Ureter (tissue), 1 donor: ENCODE measurements at places on chromosomes 16 and 17. TPM values are rescaled to one million over a fixed set of nuclear protein-coding genes. Genes with fewer than 3 reads are reported as not detected.

DNA sequence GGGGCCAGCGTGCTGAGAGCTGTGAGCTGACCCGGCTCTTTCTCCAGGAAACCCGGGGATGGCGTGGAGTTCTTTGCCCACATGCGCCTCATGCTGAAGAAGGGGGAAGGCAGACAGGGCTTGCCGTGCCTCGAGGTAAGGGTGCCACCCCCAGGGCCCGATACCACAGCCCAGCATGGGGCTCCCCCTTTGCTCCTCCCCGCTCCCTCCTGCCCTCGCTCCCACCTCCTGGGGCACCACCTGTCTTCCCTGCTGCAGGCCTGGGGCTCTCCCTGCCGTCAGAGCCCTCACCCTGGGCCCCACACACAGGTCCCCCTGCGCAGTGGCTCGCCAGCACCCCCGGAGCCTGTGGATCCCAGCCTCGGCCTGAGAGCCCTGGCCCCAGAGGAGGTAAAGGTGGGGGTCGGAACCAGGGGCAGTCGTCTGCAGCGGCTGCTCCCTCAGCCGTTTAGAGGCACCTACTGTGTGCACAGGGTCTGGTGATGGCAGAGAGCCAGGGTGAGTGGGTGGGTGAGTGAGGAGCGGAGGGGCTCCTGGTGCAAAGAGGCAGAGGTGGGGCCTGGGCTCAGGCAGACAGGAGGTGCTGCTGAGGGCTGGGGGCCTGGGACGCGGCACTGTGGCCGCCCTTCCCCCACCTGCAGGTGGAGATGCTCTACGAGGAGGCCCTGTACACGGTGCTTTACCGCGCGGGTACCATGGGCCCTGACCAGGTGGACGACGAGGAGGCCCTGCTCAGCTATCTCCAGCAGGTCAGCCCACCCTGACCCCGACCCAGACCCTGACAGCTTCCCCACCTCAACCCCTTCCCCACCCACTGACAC is 5.6 kb downstream of the BAIAP3 start:
- no peak for DNase-seq

DNA sequence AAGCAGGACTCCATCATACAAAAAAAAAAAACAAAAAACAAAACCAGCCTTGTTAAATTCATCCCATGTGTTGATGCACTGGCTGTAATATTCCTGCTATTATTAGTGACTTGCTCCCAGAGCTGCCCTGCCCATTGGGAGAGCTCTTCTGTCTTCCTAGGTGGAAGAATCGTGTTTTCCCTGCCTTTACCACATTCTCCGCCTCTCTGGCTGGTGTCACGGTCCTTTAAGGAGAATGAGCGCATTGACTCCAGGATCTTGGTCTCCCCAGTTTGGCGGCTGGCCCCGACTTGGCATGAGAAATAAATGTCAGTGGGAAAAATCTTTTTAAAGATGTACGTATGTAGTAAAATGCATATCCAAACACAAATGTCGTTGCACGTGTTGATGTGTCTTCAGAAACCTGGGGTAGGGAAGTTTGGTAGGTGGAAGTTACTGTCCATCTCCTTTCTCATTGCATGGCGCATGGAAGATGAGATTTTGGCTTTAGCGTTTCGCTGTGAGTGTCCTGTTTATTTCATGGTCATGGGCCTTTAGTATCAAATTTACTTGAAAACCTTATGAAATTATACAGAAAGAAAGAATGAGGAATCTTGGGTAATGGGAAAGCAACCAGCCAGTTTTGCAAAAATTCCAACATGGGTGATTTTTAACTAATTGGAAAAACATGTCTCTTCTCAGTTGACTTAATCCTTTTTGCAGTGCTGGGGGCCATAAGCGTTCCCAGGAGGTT is 15.5 kb downstream of the RMI2 start:
- no peak for DNase-seq

- no peak for DNase-seq
These were observed 50.6 kb upstream of the TANGO6 start for GRCh38 chr16:68792465-68793324.

DNA sequence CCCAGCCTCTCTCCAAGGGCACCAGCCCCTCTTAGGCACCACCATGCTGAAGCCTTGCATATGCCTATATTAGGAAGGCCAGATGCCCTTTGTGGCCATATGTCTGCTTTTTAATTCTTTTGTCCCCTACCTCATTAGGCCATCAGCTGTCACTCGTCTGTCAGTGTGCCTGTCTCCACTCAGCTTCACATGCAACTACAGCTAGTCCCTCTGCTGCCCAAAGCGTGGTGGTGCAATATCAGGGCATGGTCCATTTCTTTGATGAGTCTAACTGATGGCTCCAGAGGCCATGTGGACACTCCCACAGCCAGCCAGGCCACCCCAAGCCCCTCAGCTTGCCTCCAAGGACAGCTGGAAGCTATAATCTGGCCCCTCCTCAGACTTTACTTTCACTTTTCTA is 36.3 kb downstream of the MYO18A start:
- DNase-seq = no peak

DNA sequence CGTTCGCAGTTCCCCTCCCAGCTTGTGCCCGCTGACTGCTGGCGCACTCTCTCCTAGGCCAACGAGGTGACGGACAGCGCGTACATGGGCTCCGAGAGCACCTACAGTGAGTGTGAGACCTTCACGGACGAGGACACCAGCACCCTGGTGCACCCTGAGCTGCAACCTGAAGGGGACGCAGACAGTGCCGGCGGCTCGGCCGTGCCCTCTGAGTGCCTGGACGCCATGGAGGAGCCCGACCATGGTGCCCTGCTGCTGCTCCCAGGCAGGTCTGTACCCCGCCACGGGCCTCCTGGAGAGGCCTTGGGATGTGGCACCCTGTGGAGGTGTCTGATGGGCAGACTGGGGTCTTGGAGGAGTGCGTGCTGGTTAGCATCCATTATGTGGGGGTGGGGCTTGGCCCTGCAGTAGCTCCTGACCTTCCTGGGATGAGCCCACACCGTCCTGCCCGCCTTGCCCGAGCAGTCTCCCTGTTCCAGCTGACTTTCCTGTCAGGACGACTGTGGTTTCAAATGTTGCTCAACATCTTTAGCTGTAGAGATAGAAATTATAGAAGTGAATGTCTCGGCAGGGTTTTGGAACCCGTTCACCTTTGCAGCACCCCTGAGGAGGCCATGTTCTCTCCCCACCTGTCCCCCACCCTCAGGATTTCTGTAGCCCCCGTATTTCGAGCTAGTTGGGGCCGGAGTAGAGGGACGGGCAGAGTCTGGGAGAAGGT is 44.9 kb upstream of the CAPN15 start:
- no peak for DNase-seq

GRCh38 chr17:17122781-17123483 is 80.7 kb downstream of the MPRIP start:
- no peak for DNase-seq

The TSNAXIP1 gene
- 2.5 TPM for total RNA-seq

The SLC35G3 gene
- not detected for total RNA-seq
